ENCODE measurements at places on chromosomes 1 and 21. TPM values are rescaled to one million over a fixed set of nuclear protein-coding genes. Genes with fewer than 3 reads are reported as not detected.

DNA sequence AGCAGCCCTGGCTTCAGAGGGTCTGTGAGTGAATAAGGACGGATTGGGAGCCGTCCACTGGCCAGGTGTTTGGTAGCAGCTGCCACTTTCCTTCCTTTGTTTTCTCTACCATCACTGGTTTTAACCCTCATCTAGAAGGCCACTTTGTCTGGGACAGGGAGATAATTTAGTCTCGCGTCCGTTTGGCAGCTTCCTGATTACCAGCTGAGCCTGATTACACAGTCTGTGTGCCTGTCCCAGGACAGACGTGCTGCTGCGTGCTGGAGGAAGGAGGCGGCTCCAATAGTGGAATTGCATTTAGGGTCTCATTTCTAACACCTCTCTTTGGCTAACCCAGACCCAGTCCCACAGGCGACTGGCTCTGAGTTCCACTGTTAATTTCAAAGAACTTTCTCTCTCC is 24.6 kb upstream of the CASQ2 start:
- no peak for DNase-seq

- DNase-seq: peak; percentile 15
Measured at GRCh38 chr1:100134872-100135271, 1.9 kb downstream of the TRMT13 start.

- no peak for DNase-seq
Measured at GRCh38 chr1:20111452-20111851, 7.9 kb downstream of the PLA2G2D start.

- peak; percentile 52 for DNase-seq
Measured at GRCh38 chr1:169115891-169116585, 9.5 kb downstream of the ATP1B1 start.

DNA sequence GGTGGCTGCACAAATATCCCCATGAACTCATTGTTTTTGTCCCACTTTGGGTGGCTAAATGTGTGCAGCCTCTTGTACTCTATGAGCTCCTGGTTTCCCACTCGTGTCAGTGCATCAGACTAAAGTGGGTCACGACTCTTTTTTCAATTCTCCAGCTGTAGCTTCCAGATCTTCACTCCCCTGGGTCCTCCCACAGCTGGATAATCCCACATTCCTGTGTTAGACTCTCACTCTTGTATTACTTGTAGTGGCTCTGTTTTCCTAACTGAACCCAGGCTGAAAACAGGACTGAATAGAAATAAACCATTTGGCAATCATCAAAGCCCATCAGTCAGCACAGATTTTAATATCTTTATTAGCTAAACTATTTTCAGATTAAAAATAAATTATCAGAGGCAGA is 60.4 kb downstream of the UBE2U start:
- DNase-seq: no peak

- no peak for DNase-seq
Measured at GRCh38 chr1:110355321-110355720, 16.1 kb downstream of the RBM15 start.

The CLDN17 gene
- total RNA-seq: not detected

Measured in M059J (cell line).